ENCODE measurements at places on chromosomes 12 and 14.

GRCh38 chr12:29901585-29901984, 117.8 kb upstream of the TMTC1 start:
- no peak for DNase-seq

- no peak for DNase-seq
These were observed 42.3 kb downstream of the MAGOHB start for GRCh38 chr12:10571141-10571540.

DNA sequence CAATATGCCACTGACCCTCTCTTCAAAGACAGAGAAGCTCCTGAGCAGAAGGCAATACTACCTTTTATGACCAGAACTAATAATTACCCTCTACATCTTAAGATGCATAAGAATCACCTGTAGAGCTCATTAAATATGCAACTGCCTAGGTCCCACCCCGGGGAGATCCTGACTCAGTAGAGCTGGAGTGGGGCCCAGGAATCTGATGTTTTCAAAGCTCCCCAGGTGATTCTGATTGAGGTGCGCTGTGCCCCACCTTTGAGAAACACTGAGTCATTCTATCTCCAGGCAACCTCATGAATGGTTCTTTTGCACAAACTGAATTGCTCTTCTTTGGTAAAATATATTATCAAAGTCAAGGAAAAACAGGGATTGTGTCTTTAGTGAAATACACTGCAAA, 149.3 kb upstream of the BMP4 start:
- DNase-seq, result no peak

DNA sequence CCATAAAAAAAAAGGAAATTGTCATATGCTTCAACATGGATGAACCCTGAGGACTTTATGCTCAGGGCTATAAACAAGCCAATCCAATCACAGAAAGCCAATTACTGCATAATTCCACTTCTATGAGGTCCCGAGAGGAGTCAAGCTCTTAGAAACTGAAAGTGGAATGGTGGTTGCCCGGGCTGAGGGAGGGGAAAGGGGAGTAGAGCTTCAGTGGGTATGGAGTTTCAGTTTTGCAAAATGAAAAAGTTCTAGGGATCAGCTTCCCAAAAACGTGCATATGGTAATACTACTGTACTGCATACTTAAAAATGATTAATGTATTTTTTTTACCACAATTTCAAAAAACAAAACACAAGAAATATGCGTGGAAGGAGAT, 52.0 kb downstream of the RNF34 start:
- no peak for DNase-seq

DNA sequence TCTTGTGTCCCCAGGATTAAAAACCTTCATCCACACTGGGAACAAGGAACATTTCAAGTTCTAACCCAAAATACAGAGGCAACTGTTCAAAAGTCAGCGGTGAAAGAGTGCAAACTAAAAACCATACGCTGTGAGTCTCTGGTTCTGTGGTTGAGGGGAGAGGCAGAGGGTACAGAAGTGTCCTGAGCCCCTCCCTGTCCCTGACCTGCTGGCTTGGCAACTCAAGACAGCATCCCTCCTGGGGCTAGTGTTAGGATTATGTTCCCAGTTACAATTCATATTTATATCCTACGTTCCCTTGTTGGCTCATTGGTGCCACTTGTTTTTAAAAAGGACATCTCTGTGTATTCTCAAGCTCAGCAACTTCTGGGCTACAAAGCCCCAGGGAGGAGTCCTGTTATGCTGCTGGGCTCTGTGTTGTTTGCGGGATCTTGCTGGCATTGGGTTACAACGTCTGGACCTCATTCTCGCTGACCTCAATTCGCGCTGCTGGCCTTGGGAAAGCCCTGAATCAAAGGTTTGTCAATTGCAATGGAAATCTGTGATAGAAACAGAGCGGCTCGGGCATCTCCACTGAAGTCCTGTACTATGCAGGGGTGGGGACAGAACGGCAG, 420.8 kb downstream of the FUT8 start:
- no peak for DNase-seq

DNA sequence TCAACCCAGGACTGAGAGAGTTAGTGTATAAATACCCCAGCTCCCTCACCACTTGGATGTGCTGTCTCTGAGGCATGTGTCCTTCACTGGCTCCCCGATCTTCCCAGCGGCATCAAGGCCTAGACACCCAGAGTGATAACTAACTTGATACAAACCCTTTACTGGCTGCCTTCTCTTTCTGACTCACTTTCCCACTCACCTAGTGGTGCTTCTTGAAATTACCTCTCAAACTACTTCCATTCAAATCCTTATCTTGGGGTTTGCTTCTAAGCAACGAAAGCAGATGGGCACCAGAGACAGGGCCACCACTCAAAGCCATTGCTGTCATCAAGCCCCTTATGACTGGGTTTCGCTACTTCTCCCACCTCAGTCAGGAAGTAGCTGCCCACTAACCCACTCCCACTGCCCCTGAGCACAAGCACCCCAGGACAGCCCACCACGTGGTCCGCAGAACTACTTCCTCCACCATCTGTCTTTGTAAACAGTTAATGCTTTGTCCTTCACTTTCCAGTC, 17.2 kb downstream of the ZFP36L1 start:
- no peak for DNase-seq

DNA sequence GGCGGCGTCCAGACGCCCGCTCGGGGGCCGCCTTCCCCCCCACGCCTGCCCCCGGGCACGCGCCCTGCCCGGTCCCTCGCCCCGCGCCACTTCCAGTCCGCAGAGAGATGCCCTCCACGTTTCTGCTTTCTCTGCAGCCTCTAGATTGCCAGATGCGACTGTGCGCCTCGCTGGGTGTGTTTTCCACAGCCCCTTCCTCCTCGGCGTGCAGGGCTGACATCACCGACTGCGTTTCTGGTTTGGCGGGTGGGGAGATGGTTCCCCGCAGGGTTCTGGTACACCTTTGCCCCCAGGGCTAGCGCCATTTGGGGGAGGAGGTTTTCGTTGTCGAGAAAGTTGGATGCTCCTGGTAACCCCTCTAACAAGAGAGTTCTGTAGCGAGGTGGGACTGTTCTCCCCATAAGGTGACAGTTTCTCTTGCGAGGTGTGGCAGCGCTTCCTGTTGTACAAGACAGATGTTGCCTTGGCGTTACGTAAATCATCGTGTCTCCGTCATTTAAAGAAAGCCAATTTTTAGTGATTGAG, 1.5 kb downstream of the CALM1 start:
- peak; percentile 34 for DNase-seq

DNA sequence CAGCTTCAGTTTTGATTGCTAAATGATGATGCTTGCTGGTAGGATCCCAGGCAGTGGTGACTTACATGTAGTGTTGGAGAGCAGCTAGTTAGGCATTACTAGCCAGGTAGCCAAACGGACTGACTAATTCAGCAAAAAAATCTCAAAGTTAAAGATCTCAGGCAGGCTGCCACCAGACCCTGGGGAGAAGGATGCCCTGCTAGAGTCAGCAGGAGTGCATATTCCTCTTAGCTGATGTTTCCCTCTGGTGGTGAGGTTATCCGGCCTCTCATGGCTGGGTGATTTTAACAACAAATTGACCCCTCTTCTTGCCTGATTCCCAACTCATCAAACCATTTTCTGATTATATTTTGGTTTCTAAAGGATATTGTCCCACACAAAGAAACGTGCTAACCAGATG, 2.8 kb downstream of the EFS start:
- DNase-seq, result no peak

- DNase-seq, result no peak
These were observed 35.9 kb downstream of the ADIPOR2 start for GRCh38 chr12:1726753-1727152.

- no peak for DNase-seq
These were observed 10.3 kb downstream of the RTL1 start for GRCh38 chr14:100893228-100893601.

DNA sequence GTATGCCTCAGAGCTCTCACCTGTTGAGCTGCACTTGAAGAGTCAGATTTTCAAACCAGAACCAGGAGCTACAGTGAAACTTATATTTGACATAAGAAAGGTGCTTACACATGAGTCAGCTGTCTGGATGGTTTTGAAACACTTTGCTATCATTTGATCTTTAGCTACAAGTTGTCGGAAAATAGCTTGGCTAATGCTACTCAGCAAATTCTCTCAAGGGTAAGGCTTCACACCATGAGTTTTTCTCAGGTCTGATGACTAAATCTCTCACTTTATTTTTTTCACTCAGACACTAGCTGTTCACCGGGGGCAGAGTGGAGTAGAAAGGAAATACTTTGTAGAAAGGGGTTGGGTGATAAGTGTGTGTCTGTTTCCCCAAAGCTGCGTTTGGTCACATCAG, 171.8 kb downstream of the FLRT2 start:
- no peak for DNase-seq

GRCh38 chr14:101561145-101561896, at the start of gene DIO3:
TSS of gene DIO3 (plus strand) at chr14:101561495.
- no peak for DNase-seq

GRCh38 chr14:106210650-106211049, 684.3 kb downstream of the TMEM121 start:
- DNase-seq, result no peak

- no peak for DNase-seq
These were observed 10.3 kb upstream of the KRT2 start for GRCh38 chr12:52662093-52662917.
